ENCODE measurements at places on chromosomes 4 and X.
A peak's percentile ranks its signal among the peaks of the same experiment; 100 is the strongest.

- no peak for DNase-seq
These were observed 118.8 kb upstream of the CBR4 start for GRCh38 chr4:169128902-169129301.

DNA sequence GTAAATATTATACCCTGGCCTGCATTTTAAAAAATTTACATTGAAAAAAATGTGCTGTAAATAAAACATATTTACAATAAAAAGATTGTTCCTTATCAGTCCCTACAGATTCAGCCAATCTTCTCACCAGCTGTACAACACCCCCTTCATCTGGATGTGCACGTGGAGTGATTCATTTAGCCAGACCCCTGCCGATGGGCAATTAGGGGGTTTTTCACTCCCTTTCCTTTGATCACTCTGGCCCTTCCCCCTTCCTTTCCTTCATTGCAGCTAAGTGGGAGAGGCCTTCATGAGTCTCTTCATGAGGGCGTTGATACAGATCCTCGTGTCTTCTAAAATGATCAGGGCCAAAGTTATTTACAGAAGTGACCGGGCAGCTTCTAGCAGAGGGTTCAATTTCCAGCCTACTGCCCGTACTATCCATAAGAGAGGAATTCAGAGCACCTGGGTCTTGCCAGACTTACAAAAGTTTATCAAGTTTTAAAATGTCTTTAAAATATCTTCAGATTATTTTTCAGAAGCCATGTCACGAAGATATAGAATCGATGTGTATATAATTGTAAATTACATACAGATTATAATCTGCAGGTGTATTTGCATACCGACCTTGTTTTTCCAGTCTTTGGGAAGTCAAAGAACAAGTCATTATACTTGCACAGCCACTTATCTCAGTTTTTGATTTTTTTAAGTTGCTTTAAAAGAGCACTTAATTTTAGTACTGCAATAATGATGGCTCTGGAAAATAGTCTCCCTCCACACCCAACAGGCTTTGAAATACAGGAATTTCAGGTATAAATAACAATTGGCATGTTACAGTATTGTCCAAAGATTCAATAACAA is 21.4 kb upstream of the RASL11B start:
- DNase-seq = no peak

- no peak for DNase-seq
These were observed 12.4 kb downstream of the CAMK2D start for GRCh38 chr4:113749178-113749577.

DNA sequence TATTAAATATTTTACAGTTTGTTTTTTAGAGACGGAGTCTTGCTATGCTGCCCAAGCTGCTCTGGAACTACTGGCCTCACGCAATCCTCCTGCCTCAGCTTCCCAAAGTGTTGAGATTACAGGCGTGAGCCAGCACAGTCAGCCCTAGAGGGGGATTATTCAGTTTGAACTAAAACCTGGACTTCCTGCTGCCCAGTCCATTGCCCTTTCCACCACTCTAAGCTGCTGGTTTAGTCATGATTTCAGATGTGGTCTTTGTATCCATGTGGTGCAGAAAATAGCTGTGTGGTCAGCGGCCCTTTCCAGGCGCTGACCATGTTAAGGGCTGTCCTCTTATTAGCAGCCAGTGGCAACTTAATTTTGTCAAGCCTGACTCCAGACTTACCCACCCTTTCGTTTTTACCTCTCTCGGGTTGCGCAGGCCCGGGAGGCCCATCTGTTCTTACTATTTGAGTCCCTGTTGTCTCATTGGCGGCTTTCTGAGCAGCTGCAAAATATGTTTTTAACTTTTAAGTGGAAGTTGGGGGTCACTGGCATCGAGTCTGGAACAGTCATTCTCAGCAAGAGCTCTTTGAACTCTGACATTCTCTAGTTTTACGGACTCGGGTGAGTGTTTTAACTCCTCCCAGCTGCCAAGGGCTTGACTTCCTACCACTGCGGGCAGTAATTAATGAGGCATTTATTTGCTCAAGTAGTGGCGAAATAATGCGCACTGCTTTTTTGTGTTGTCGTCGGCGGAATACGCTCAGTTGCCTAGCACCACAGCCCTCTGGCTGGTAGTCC is 773 bp upstream of the VMA21 start:
- peak; percentile 29 for DNase-seq

DNA sequence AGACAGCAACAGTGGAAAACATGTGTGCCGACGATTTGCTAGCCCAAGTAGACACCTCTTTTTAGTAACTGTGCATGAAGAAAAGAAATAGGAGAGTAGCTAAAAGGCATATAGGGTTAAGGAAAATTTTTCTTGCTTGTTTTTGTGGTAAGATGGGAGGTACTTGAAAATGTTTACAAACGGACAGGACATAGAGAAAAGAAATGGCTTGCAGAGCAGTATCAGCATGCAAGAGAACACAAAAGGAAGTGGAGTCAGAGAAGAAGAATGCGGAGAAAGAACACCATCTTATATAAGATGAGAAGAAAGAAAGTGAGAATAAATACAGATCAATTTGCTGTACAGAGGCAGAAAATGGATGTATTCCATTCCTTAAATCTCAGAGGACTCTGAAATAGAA is 263.7 kb upstream of the ETNPPL start:
- no peak for DNase-seq

- DNase-seq = no peak
These were observed 99.5 kb downstream of the FBXW7 start for GRCh38 chr4:152436384-152436783.

- no peak for DNase-seq
These were observed 14.4 kb downstream of the SHROOM4 start for GRCh38 chrX:50799531-50799961.

GRCh38 chr4:38001927-38002326 is 41.7 kb downstream of the PTTG2 start:
- no peak for DNase-seq
